ENCODE measurements at places on chromosomes 5 and 9. TPM values are rescaled to one million over a fixed set of nuclear protein-coding genes. Genes with fewer than 3 reads are reported as not detected.

The PPP2R2B gene
- 0.12 TPM for total RNA-seq

The ZNF608 gene
- 18.2 TPM for total RNA-seq

The NTNG2 gene
- total RNA-seq, result 1.9 TPM

The LCN1 gene
- total RNA-seq, result not detected

The SYK gene
- total RNA-seq, result 5.1 TPM

The PLPPR1 gene
- not detected for total RNA-seq

The FBXL7 gene
- total RNA-seq, result 21.6 TPM

The TEX48 gene
- total RNA-seq, result not detected

The LHX6 gene
- 8.0 TPM for total RNA-seq
